Left forelimb (tissue), 1 donor: ENCODE measurements at places on chromosomes 16 and 17.
A peak's percentile ranks its signal among the peaks of the same experiment; 100 is the strongest.

DNA sequence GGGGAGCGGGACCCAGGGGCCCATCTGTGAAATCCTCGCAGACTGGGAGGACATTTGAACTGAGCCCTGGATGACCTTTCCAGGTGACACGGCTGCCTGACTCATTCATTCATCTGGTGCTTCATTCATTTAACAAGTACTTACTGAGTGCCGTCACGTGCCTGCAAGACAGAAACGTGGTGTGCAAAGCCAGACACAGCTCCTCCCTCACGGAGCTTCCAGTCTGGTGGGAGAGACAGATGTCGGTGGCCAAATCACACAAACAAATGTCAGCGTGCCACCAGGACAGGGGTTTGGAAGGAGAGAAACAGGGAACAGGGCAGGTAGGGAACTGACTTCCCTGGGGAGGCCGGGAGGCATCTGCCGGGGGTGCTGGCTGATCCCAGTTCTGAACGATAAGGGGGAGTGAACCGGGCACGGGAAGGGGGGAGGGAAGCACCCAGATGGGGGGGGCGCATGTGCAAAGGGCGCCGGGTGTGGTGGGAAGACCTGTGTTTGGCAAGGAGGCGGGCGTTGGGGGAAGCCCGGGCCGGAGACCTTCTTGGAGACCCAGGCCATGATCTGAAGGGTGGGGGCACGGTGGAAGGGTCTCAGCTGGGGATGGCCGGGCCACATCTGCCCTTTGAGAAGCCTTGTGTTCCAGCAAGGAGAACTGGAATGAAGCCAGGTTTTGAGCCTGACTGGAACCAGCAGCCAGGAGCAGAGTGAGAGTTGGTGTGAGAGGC lies 93.6 kb upstream of the CIBAR2 start:
- no peak for DNase-seq

GRCh38 chr17:76136276-76137000 lies 4.6 kb downstream of the FOXJ1 start:
- DNase-seq: no peak

DNA sequence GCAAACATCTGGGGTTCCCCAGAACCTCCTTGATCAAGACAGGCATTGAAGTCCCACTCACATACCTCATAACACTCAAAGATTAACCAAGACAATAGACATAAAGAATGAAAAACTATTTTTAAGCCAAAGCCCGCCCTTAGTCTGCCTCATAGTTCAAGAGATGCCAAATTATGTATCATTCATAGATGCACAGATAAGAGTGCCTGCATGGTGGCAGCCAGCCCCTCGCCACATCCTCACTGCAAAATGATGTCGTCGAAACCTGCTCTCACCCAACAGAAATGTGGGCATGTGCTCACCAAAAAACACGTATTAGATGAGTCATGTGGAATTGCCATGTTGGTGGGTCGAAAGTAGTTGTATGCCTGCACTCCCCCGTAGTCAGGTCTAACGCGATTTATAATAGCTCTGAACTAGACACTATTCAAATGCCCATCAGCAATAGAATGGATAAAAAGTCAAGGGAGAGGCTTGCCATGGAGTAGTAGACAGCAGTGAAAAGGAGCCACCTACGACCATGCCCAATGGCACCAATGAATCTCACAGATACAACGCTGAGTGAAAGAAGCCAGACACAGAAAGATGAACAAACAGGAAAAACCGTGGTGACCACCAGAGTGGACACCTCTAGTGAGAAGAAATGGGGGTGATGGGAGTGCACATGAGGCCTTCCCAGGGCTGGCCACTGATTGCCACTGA lies 64.8 kb downstream of the C16orf95 start:
- DNase-seq: peak; percentile 11

- no peak for DNase-seq
Observed at GRCh38 chr17:16288860-16289571, 64.3 kb downstream of the CENPV start.

DNA sequence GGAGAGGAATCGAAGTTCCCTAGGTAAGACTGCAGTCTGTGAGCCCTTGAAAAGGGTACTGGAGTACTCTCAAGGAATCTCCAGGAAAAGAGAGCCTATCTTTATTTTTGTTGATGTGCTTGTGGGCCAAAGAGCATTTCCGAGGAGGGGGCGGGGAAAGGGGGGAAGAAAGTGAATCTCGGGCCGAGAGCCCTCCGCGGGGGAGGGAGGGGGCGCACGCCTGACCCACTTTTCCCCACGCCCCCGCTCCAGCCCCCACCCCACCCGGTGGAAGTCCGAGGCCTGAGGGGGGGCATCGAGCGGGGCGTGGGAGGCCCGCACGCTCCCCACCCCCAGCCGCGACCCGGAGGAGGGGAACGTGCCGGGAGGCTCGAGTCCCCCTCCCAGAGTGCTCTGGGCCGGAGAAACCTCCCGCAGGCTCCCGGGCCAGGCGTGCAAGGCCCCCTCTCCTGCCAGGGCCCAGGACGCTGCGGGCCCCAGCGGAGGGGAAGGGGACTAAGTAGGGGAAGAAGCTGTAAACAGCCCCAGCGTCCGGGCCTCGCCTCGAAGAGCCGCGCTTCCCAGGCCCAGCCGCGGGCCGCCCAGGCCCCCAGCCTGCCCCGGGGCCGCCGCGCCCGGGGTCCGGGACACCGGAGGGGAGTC lies 444 bp downstream of the HELZ start:
- no peak for DNase-seq

GRCh38 chr16:46916980-46917379 lies 32.8 kb downstream of the GPT2 start:
- DNase-seq: no peak

GRCh38 chr16:88747588-88748301 lies 37.3 kb downstream of the PIEZO1 start:
- no peak for DNase-seq

- DNase-seq: no peak
Observed at GRCh38 chr16:76081967-76082366, 195.2 kb upstream of the CNTNAP4 start.

- peak; percentile 53 for DNase-seq
Observed at GRCh38 chr17:6109536-6109935, 39.4 kb downstream of the WSCD1 start.
